T-cell (primary cell): ENCODE measurements at places on chromosomes 4 and X.

DNA sequence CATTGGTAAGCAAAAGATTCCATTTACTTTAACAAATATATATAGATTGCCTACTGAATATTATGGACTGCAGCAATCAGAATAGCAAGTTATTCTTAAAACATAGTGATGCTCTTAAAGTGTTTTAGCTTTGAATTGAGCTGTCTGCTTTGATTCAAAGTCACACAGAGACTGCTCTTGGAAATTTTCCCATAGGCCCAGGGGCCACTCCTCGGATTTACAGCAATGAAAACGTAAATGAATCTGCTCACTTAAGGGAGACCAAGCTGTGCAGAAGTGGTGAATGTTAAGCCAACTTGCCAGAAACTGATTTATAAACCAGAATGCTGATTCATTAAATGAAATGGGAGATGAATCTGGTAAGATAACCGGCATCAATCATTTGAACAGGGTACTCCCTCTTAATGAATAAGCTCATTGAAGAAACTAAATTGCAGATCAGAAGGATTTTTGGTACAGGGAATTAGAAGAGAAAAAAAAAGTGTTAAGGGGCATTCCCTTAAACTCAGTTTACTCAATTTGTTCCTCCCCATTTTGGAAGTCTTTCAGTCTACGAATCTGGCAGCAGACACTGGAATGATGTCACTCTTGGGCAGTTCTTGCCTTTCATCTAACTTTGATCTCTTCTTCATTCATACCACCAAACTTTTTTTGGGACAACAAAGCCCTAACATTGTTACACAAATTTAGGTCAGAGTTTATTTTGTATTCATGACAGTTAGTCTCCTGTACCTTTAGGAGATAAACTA is 363.3 kb upstream of the MAGEB2 start:
- DNase-seq = no peak

DNA sequence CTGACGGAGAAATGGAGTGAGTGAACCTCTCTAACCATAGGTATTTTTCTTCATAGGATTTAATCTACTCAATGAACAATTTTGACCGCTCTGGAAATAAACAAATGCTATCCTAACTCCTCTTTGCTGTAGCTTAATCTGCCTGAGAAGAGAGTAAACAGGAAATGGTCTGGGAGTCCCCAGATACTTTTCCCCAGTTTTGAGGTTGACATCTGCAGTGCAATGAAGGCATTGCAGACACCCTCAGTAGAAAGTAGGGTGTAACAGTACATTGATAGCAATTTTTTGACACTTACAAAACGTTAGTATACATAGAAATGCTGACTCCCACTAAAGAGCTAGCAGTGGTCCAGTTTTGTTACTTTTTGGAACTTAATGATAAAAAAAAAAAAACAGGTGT is 495.9 kb upstream of the FAM241A start:
- DNase-seq = no peak

DNA sequence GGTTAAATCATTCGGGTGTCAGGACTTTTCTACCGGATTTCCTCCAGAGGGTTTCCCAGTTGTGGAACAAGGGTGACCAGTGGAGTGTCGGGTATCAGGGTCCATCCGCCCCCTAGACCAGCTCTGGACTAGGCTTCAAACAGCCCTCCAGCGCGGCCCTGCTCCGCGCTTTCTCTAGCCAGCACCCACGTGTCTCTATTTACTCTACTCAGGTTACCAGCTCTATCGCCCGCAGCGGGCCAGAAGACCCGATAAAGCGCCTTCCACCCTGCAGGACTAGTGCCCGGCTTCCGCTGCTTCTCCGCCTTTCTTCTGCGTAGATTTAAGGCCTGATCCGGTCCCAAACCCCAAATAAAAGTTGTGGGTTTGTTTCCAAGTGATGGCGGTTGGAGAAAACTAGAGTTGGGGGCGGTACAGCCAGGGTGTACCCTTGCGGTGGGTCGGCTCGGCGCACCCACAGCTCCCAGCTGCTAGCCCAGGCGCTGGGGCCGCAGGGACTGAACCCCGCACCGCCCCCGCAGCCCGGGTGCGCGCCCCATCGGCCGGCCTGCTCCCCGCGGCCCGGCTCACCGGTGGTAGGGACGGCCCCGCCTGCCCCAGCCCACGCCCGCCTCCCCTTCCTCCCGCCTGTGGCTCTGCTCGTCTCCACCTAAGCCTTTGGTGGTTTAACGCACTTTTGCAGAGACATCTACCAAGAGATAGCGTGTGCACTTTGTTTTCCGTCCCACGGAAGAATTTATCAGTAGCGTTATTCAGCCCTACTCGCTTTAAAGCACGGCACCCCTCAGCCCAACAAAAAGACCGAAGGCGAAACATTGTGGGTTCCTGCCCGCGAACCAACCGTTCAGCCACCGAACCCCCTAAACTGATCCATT is 2.1 kb downstream of the LEF1 start:
- no peak for DNase-seq

DNA sequence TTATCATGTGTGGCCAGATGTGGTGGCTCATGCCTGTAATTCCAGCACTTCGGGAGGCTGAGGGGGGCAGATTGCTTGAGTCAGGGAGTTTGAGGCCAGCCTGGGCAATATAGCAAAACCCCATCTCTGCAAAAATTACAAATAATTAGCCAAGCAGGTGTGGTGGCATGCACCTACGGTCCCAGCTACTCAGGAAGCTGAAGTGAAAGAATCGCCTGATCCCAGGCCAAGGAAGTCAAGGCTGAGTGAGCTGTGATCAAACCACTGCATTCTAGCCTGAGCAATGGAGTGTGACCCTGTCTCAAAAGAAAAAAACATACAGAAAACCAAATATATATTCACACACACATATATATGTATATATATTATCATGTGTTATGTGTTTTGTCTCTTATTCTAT is 15.0 kb downstream of the APELA start:
- no peak for DNase-seq

DNA sequence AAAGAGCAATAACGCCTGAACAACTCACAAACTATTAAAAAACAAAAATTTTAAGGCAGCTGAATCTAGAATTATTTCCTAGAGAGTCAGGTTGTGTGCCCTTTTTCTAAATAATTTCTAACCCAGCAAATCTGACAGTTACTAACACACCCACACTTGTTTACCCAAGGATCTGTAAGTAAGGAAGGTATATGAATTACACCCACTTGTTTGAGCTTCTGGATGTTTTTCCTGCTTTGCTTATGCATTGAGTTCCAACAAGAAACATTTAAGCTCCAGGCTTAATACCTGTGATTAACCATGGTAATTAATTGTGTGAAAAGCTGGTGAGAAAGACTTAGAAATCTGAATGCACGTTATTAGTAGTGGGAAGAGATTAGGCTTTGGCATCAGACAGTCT is 1.5 kb downstream of the NIPAL1 start:
- no peak for DNase-seq

GRCh38 chr4:147950261-147950660 is 218.4 kb downstream of the ARHGAP10 start:
- DNase-seq = no peak

DNA sequence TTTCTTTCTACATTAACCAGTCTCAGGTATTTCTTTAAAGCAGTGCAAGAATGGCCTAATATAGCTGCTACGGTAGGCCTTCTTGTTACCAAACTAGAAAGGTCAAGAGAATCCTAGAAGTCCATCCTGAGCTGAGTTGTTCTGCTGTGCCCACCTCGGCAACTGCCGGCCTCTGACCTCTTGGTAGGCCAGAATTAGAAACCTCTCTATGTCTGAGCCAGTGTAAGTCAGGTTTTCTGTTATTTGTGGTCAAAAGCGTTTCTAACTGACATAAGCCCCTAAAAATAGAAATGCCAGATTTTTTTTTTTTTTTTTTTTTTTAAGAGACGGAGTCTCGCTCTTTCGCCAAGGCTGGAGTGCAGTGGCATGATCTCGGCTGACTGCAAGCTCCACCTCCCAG is 43.1 kb downstream of the SOWAHB start:
- DNase-seq = no peak

DNA sequence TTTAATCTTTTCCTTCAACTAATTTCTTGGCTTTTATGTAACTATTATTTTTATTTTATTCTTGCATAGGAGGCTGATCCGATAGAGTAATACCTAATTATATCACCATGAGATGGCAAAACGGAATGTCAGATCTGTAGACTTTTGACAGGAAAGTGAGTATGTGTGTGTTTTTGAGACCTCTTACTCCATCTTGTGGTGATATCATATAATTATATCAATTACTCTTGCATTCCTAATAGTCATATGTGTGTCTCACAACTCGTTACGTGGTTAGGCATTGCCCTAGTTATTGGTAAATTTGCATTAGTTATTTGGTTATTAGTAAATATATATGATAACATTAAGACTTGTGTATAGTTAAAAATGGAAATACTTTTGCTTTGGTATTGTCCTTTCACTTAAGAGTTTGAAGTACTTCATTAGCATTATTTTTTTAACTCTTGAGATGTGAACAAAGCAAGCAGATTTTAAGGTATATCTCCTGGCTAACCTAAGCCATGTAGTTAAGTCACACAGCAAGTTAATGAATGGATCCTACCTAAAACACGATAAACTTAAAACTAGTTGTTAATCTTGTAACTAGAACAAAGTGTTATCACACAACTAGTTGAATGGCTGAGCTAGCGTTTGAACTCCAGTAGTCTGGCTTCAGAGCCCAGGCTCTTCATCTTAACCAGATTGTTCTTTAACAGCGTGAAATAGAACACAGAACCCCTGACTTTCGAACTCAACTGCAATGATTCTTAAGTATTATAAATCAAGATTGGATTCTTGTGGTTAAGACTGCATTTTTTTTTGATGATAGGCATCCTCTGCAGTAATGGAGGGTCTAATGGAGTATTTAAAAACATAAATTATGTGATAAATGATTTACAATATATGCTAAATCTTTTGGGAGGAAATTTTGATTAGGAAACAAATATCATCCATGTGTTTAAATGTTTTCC is 67.1 kb downstream of the PGRMC2 start:
- no peak for DNase-seq

DNA sequence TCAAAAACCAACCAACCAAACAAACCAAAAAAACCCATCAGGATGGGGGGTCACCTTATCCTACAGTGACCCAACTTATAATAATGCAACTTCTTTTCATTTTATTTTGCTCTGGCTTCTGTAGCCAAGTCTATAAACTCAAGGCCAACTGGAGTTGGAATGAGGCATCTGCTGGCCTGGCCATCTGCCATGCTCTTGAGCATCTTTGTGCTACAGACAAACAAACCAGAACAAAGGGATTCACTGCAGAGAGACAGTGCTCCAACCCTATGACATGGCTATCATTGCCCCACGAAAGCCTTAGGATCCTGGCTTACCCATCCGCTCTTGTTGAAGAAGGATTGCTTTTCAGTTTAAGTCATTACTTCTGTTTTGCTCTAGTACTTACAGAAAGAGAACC is 49.2 kb upstream of the SCRG1 start:
- no peak for DNase-seq

DNA sequence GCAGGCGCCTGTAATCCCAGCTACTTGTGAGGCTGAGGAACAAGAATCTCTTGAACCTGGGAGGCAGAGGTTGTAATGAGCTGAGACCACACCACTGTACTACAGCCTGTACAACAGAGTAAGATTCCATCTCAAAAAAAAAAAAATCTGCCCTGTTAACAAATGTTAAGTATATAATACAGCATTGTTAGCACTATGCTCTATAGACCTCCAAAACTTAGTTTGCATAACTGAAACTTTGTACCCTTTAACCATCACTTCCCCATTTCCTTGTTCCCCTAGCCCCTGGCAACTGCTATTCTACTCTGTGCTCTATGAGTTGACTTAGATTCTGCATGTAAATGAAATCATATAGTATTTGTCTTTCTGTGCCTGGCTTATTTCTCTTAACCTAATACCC is 76.7 kb downstream of the TAB3 start:
- DNase-seq = no peak

DNA sequence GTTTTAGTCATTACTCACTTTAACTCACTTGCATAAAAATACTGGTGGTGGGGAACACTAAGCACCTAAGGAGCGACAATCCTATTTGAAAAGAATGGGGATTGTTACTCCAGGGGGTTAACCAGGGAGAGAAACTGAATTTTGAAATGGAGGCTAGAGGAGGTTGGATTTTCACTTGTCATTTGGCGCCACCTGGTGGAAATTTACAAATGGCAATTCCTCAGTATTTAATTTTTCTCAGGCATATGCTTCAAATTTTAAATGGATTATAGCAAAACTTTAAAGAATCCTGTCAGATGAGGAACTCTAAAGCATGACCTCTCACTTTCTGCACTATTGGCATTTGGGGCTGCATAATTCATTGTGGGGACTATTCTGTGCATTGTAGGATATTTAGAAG is 2.7 kb upstream of the GEMIN8 start:
- DNase-seq = peak; percentile 52

- no peak for DNase-seq
These were observed 45.1 kb upstream of the HSD17B10 start for GRCh38 chrX:53479301-53479700.

GRCh38 chr4:181528570-181529184 is 714.5 kb upstream of the TENM3 start:
- no peak for DNase-seq

- no peak for DNase-seq
These were observed 51.7 kb upstream of the CHRNA9 start for GRCh38 chr4:40283413-40283812.

- no peak for DNase-seq
These were observed 60.5 kb downstream of the NELFA start for GRCh38 chr4:1948232-1948631.

GRCh38 chr4:54228546-54228945 is 547 bp upstream of the PDGFRA start:
- DNase-seq = no peak

DNA sequence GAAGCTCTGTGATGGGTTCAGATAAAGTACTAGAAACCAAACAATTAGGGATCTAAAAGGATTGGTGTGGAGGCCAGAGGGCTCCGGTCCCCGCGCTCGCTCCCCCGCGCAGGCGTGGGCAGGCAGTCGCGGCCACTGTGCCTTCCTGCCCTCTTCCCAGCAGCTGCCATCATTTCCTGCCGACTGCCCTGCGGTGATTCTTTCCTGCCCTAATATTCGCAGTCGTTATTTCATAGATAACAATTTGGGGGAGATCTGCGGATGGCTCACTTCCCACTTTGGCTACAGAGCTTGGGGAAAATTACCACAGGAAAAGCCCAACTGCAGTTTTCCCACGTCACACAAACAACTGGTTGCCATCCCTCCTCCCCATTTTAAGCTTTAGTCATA is 2.2 kb downstream of the GRIA2 start:
- no peak for DNase-seq

GRCh38 chr4:56806666-56807065 is 14.8 kb downstream of the SPINK2 start:
- DNase-seq = no peak

GRCh38 chrX:44071070-44071645 is 98.0 kb upstream of the NDP start:
- DNase-seq = no peak

GRCh38 chr4:11468901-11469300 is 40.2 kb upstream of the HS3ST1 start:
- no peak for DNase-seq

DNA sequence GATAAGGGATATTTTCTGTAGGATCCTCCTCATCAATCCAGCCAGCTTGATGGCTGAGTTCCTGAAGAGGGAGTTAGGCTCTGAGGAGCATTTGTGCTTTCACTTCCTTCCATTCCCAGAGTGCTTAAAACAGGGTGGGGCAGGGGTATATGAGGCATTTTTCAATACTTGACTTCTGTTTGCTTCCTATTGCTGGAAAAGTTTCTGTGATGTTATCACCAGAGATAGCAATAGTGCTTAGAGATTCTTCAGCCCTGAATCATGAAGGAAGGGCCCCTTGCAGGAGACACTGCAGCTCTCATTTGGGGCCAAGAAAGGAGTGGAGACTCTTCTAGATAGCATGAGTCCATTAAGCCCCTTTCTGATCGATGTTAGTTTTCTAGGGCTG is 166.7 kb upstream of the RPS6KA3 start:
- no peak for DNase-seq

GRCh38 chrX:140912606-140913005 is 89.8 kb upstream of the SPANXB1 start:
- no peak for DNase-seq
